ENCODE measurements at places on chromosomes 6 and 20. TPM values are rescaled to one million over a fixed set of nuclear protein-coding genes. Genes with fewer than 3 reads are reported as not detected.

Gene GSTA1
- total RNA-seq: not detected

Gene MEP1A
- total RNA-seq: not detected

Gene BTN1A1
- 0.27 TPM for total RNA-seq

Gene SPDEF
- total RNA-seq: not detected

Gene OXT
- not detected for total RNA-seq

Gene LAMA4
- 3.7 TPM for total RNA-seq

Gene CNR1
- 1.7 TPM for total RNA-seq

Gene LAMP5
- 0.64 TPM for total RNA-seq

Gene MAS1
- not detected for total RNA-seq

Gene MARCKS
- 56.2 TPM for total RNA-seq

Gene MMUT
- 13.7 TPM for total RNA-seq

Gene TTBK1
- total RNA-seq: 0.09 TPM

Gene HRH3
- not detected for total RNA-seq

Gene GSTA3
- total RNA-seq: not detected

Gene CTAGE9
- not detected for total RNA-seq

Gene WFDC5
- total RNA-seq: not detected

Gene HSPA1A
- 384 TPM for total RNA-seq

Gene GMDS
- 16.5 TPM for total RNA-seq

Gene GJE1
- total RNA-seq: not detected

Gene HLA-DPA1
- total RNA-seq: 510 TPM

Gene AIF1
- 479 TPM for total RNA-seq

Gene EPHA7
- 18.1 TPM for total RNA-seq

Gene TBC1D22B
- total RNA-seq: 10.7 TPM

Gene THBS2
- 4.1 TPM for total RNA-seq
